Activated T-cell treated with anti-CD3 and anti-CD28 coated beads, Interleukin-2, amount 50 U/mL, for 72 hours (primary cell): ENCODE measurements at places on chromosomes 3 and 15. TPM values are rescaled to one million over a fixed set of nuclear protein-coding genes. Genes with fewer than 3 reads are reported as not detected.

MYO5C gene
- total RNA-seq = 1.6 TPM

MYO5A gene
- 37.2 TPM for total RNA-seq

GRCh38 chr15:49247556-49248110 is 77.6 kb downstream of the GALK2 start:
- H3K36me3 ChIP-seq = peaks cover 11% of the 10 kb centered on the region
- no peaks in the 10 kb centered on the region for H3K4me1 ChIP-seq
- no peak overlapping the region for H3K4me3 ChIP-seq

DNA sequence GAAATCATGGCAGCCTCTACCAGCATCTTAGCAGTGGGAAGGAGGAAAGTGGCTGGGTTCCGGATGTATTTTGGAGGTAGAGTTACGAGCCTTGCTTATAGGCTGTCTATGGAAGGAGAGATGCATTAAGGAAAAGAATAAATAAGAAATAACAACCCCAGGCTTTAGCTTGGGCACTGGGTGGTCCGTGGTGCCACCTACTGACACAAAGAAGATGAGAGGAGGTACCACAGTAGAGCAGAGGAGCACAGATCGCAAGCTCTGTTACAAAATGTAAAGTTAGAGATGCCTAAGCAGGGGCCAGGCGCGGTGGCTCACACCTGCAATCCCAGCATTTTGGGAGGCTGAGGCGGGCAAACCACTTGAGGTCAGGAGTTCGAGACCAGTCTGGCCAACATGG is 74.8 kb downstream of the TMEM39A start:
- H3K4me1 ChIP-seq = no peaks in the 10 kb centered on the region
- DNase-seq = no peak
- H3K27ac ChIP-seq = no peak overlapping the region
- H3K36me3 ChIP-seq = peaks cover 3% of the 10 kb centered on the region
- H3K27me3 ChIP-seq = no peaks in the 10 kb centered on the region
- H3K4me3 ChIP-seq = no peak overlapping the region

GRCh38 chr3:133258358-133258757 is 141.5 kb upstream of the BFSP2 start:
- H3K4me1 ChIP-seq = peaks cover 6% of the 10 kb centered on the region
- H3K27ac ChIP-seq = no peak overlapping the region
- H3K27me3 ChIP-seq = peaks cover 9% of the 10 kb centered on the region
- DNase-seq = no peak
- H3K36me3 ChIP-seq = no peaks in the 10 kb centered on the region
